A375 (cell line): ENCODE measurements at places on chromosomes 1 and 21. TPM values are rescaled to one million over a fixed set of nuclear protein-coding genes. Genes with fewer than 3 reads are reported as not detected.

Gene GREM2
- total RNA-seq: not detected in 2 replicates

Gene NRIP1
- total RNA-seq: 38.2 and 45.0 TPM in 2 replicates

Gene PLEKHA6
- 0.53 and 4.7 TPM in 2 replicates for total RNA-seq

Gene FCRL3
- not detected in 2 replicates for total RNA-seq

Gene CAP1
- total RNA-seq: 245 and 268 TPM in 2 replicates

Gene S100A16
- total RNA-seq: 436 and 451 TPM in 2 replicates

Gene ELF3
- total RNA-seq: 1.1 and 1.7 TPM in 2 replicates

Gene CGN
- 0.88 and 1.0 TPM in 2 replicates for total RNA-seq

Gene SEC22B
- total RNA-seq: 15.8 TPM in 2 replicates

Gene SLAMF7
- 1.8 and 3.2 TPM in 2 replicates for total RNA-seq

Gene HSD11B1
- total RNA-seq: not detected in 2 replicates

Gene MROH9
- total RNA-seq: not detected in 2 replicates
